ENCODE measurements at places on chromosomes 13 and 19.
A peak's percentile ranks its signal among the peaks of the same experiment; 100 is the strongest.

DNA sequence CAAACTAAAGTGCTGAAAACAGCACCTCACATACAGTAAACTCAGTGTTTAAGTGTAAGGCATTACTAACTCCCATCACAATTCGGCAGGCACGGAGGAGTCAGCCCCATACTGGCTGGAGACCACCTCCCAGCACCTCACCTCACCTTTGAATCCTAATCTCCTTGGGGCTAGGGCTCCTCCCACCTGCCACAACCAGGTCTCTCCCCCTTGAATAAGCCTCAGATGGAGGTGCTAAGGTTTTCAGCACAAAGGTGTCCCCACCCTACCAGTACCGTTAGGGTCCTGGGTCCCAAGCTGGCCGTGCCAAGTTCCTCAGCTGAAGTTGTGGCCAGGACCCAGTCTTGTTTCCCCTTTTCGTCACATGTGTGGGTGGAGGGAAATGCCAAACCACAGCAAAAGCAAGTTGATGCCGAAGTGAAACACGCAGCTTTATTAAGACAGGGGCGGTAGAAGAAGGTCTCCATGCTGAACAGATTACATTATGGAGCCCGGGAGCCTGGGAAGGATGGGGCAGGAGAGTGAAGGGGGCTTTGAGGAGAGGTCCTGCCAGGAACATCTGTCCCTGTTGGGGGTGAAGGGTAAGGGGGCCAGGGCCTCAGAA lies at the start of gene IGFLR1:
IGFLR1 (minus strand) TSS at position 332 of the 604 bp plus-strand sequence. CDS start 1,272 bp downstream, outside the sequence.
- peak; percentile 22 for DNase-seq

DNA sequence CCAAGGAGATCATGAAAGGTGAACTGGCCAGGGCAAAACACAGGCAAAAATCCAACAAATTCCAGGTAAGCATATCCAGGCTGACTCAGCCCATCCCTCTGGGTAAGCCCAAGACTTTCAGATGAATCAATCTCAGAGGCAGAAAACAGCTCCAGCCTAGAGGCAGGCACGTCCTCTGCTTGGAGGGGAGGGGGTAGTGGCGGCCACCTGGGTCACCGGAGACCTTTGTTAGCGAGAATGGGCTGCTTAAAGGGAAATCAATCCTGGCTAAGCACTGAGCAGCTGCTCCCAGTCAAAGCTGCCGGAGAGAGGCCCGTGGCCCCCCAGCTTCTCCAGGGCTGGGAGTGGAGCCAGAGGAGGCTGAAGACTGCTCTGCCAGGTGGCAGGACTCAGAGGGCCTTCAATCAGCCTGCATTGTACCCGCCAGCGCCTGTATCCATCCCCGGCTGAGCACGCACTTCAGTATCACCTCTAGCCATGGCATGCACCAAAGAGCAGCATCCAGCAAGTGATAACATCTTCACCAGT lies 48.2 kb downstream of the PIN1 start:
- no peak for DNase-seq

DNA sequence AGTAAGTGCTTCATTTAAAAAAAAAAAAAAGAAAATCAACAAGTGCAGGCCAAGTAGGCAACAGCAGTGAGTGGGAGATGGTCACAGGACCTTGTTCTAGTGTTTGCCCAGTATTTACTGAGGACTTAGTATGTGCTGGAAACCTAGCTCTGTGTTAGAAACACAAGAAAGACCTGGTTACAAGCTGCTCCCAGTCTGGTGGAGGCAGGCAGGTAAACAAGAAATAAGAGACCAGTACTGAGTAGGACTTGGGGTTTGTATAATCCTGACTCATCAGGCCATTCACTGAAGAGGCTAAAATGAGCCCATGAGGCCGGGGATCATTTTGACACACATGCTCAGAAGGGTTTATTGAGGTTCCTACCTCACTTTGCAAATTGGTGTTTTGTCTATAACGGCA lies 21.5 kb upstream of the SERPINE3 start:
- no peak for DNase-seq

DNA sequence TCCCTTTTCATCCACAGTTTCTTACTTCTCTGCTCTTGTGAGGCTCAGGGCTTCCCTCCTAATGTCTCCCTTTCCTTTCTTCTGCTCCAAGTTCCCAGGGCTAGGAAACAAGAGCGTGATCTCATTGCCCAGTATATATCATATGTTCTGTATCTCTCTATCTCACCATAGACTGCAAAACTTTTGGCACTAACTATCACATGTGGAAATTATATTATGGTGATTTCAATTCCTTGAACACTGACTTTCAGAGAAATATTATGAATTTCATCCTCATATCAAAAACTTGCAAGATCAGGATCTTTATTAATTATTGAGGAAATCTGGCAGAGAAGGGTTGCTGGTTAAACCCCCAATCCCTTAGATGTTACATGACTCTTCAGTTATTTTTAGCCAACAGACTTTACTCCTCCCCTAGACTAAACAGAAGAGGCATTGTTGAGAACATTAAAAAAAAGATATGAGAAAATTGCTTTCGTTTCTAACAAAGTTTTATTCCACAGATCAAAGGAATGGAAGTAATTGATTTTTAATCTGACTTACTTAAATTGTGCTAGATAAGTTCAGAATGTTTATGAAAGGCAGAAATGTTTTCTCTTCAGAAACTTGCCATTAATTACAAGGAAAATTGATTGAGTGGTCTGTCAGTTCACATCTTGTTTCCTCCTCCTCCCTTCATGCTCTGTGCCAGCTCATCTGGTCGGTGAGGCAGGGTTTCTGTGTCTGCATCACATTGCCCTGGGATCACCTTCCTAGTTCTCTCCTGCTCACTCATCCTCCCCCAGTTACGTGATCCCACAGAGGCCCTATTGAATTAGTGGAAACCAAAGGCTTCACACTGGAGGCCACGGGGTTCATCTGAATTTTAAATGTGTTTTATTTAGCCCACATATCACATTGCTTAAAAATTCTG lies 378.5 kb downstream of the LMO7 start:
- DNase-seq: no peak

- no peak for DNase-seq
Observed at GRCh38 chr19:55067869-55068268, 4.9 kb upstream of the RDH13 start.

- DNase-seq: no peak
Observed at GRCh38 chr19:28968721-28969120, 244.2 kb downstream of the UQCRFS1 start.

DNA sequence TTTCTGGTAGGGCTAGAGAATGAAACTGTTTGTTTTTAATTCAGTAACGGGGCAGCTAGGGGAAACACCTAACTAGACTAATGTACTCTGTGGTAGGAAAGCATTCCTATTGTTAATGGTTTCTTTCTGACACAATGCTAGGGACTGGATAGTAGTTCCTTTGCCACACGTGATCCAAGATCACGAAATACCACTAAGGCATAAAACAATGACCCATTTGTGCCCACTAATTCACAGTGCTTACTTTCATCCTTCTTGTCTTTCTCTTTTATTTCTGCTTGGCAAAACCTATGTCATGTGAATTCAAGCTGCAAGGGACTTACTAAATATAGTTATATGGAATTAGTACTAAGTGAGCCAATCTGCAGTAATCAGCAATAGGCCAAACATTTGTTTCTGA lies 834.1 kb upstream of the SLITRK6 start:
- no peak for DNase-seq

Data from midbrain (tissue), 1 donor.